H54 (cell line): ENCODE measurements at places on chromosomes 5 and 9.

DNA sequence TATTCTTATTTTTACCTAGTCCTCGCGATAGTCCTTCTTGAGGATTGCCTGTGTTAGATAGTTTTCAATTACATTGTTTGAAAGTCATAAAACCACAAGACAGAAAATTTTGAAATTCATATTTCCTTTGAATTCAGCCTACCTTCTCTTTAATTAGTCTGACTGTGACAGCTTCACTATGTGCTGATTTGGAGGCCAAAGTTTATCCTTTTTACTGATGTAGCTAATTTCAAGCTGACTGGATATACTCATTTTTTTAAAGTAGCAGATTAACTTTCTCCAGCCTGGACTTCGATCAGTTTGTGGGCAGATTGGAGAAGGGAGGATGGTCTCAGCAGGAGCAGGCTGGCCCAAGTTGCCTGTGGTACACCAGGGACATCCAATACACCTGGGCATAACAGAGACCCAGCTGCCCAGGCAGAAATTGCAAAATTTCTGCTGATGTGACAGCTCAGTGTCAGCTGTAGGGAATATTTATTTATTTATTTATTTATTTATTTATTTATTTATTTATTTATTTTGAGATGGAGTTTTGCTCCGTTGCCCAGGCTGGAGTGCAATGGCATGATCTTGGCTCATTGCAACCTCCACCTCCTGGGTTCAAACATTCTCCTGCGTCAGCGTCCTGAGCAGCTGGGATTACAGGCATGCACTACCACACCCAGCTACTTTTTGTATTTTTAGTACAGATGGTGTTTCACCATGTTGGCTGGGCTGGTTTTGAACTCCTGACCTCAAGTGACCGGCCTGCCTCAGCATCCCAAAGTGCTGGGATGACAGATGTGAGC lies 24.2 kb downstream of the AGXT2 start:
- no peak for DNase-seq

- no peak for DNase-seq
These were observed 28.6 kb upstream of the CEP78 start for GRCh38 chr9:78207319-78207718.

DNA sequence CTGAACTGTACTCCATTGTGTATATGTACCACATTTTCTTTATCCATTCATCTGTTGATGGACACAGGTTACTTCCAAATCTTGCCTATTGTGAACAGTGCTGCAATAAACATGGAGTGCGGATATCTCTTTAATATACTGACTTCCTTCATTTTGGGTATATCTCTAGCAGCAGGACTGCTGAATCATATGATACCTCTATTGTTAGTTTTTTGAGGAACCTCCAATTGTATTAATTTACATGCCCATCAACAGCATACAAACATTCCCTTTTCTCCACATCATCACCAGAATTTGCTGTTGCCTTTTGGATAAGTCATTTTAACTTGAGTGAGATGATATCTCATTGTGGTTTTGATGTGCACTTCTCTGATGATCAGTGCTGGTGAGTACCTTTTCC lies 81.8 kb upstream of the FAM120A start:
- no peak for DNase-seq

DNA sequence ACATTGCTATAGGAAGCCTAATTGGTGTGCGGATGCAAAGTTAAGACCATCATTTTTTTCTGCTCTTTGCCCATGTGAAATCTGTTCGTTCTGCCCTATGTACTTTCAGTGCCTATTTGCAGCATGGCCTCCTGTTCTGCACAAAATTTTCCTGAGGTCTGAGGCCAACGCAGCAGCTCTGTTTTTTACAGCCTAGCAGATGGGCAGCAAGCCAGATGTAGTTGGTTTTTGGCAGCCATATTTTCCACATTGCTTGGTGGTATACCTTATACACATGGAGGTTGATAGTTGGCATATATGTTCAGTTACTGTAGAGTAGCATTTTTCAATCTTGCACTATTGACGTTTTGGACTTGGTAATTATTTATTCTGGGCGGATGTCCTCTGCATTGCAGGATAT lies 133.5 kb upstream of the MRPS30 start:
- no peak for DNase-seq
